Stimulated activated CD4-positive, alpha-beta T cell treated with anti-CD3 and anti-CD28 coated beads, Interleukin-15, amount 100 ng/mL, for 1 hour (primary cell): ENCODE measurements at places on chromosomes 3 and 15.

DNA sequence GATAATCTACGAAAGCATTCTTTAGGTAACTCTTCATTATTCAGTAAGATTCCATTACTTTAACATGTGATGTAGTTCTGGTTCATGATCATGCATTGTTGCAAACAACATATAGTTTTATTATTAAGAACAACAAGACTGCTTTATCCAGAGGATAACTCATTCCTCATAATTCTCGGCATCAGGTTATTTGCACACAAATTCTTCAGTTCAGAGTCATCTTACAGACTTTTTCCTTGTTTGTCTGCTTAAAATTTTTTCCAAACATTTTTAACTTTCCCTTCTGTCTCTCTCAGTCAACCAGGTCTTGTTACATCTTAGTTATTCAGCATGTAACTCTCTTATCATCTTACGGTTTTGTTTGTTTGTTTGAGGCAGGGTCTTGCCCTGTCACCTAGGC is 60.1 kb downstream of the VGLL3 start:
- no peak for DNase-seq

GRCh38 chr3:60617188-60617587 is 634.1 kb downstream of the FHIT start:
- DNase-seq, result no peak

DNA sequence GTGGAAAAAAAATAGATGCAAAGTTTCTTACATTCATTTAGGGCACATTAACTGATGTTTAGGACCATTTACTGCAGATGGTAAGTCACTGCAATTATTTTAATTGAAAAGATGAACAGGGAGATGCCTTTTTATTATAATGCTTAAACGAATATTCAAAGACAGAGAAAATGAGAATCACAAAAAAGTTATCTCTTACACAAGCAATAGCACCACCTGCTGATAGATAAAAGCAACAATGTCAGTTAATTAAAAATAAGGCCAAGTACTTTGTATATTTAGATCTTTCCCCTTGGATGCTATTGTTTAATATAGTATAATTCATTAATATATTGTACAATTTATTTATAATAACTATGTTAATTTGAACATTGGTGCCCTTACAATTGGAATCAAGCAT is 55.9 kb downstream of the IFT80 start:
- DNase-seq, result no peak

DNA sequence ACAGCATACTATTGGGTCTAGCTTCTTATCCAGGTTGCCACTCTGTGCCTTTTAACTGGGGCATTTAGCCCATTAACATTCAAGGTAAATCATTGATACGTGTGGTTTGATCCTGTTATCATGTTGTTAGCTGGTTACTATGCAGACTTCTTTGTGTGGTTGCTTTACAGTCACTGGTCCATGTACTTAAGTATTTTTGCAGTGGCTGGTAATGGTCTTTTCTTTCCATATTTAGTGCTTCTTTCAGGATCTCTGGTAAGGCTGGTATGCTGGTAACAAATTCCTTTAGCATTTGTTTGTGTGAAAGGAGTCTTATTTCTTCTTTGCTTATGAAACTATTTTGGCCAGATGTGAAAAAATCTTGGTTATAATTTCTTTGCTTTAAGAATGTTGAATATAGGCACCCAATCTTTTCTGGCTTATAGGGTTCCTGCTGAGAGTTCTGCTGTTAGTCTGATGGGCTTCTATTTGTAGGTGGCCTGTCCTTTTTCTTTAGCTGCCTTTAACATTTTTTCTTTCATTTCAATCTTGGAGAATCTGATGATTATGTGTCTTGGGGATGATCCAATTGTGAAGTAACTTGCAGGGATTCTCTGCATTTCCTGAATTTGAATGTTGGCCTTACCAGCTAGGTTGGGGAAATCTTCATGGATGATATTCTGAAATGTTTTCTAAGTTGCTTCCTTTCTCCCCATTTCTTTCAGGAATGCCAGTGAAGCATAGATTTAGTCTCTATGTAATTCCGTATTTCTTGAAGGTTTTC is 39.3 kb downstream of the CCR1 start:
- DNase-seq, result no peak

GRCh38 chr3:188218603-188219002 is 64.6 kb downstream of the LPP start:
- DNase-seq, result no peak

- no peak for DNase-seq
Measured at GRCh38 chr3:66962664-66963063, 35.4 kb upstream of the KBTBD8 start.

GRCh38 chr3:114686621-114687020 is 392.8 kb downstream of the TIGIT start:
- no peak for DNase-seq

- no peak for DNase-seq
Measured at GRCh38 chr15:92843326-92843725, 56.8 kb upstream of the CHD2 start.

DNA sequence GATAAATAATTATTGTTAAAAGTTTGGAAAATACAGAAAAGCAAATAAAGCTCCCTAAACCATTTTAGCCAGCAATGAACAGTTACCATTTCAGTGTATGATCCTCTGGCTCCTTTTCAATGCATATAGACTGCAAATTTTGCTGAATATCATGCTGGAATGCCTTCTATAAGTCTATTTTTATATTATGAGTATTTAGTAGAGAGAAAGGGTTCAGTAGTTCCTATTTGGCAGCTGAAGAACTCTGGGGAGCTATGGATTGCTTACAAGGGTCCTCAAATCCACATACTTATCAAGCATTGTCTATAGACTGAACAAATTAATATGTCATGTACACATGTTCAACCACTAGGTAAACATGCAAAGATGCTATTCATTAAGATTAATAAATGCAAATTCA is 46.1 kb downstream of the LRRC3B start:
- no peak for DNase-seq

DNA sequence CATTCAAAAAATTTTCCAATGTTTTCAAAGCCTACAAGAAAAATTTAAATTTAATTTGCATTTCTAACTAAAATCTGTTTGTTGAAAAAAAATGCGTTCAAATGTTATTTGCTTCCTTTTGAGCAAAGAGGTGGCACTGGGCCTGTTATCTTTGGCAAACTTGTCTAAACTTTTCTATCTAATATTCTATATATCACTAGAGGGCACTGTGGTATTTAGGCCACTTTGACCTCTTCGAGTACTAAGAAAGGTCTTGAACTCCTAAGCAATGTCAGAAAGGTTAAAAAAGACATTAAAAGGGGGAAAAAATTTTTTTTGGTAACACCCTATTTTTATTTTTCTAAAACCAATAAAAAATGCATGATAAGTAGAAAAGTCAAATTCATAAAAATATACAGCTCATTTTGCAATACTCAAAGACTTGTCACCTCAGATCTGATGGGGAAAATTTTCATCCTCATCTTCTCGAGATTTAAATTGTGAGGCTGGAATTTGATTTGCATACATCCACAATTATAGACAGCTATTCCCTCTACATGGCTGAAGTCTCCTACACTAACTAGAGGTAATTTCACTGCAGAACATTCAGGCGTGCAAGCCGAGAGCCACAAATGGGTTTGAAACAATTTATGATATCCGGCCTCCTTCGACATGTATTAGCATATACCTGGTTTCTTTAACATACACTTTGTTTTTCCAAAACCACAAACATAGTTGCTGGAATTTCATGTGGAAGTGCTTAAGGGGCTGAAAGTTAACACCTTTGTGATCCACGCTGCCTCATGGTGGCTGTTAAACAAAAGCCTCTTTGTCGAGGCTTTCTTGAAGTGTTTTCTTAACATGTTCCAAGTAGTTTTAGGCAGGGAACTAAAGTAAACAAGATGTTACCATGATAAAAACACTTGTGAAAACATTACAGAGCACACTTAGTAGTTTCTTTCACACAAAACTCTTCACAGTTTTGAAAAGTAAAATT is 576.4 kb downstream of the FOXP1 start:
- DNase-seq, result no peak

GRCh38 chr3:184694133-184694665 is 17.7 kb downstream of the MAGEF1 start:
- no peak for DNase-seq

- DNase-seq, result no peak
Measured at GRCh38 chr15:75578173-75578947, 755 bp downstream of the PTPN9 start.
